Lower lobe of right lung (tissue), 2 donors: ENCODE measurements at places on chromosomes 2 and 18. TPM values are rescaled to one million over a fixed set of nuclear protein-coding genes. Genes with fewer than 3 reads are reported as not detected.

GRCh38 chr2:187011206-187011832 lies 162.3 kb upstream of the ZSWIM2 start:
- no peak for DNase-seq
- H3K4me1 ChIP-seq: no peaks in the 10 kb centered on the region
- H3K27me3 ChIP-seq: no peaks in the 10 kb centered on the region

DNA sequence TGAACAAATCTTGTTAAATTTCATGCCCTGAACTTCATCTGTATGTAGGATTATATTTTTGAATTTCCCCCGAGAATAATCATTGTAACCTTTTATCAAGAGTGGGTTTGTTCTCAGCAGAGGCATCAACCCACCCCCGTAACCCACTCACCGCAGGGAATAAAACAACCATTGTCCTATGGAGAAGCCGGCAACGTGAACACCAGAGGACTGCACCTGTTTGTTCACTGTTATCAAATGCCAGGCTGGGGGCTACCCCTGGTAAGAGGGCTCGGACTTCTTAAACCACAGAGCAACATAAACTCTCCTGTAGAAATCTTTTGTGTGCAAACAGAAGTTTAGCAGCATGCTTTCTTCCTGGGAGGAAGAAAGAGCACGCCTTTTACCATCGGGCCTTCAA lies 610.4 kb downstream of the ERBB4 start:
- DNase-seq: no peak
- no peaks in the 10 kb centered on the region for H3K27me3 ChIP-seq
- H3K4me1 ChIP-seq: no peaks in the 10 kb centered on the region

- H3K36me3 ChIP-seq: no peaks in the 10 kb centered on the region
- DNase-seq: no peak
- H3K4me1 ChIP-seq: peaks cover 13% of the 10 kb centered on the region
- H3K4me3 ChIP-seq: no peak overlapping the region
- H3K27ac ChIP-seq: no peak overlapping the region
These were observed 105.1 kb upstream of the STON1 start for GRCh38 chr2:48424866-48425265.

GRCh38 chr2:181356526-181357130 lies 100.6 kb upstream of the ITGA4 start:
- no peaks in the 10 kb centered on the region for H3K36me3 ChIP-seq
- no peak for DNase-seq
- H3K4me3 ChIP-seq: no peak overlapping the region
- no peaks in the 10 kb centered on the region for H3K4me1 ChIP-seq

PDE1A gene
- total RNA-seq: 5.2 TPM

DNA sequence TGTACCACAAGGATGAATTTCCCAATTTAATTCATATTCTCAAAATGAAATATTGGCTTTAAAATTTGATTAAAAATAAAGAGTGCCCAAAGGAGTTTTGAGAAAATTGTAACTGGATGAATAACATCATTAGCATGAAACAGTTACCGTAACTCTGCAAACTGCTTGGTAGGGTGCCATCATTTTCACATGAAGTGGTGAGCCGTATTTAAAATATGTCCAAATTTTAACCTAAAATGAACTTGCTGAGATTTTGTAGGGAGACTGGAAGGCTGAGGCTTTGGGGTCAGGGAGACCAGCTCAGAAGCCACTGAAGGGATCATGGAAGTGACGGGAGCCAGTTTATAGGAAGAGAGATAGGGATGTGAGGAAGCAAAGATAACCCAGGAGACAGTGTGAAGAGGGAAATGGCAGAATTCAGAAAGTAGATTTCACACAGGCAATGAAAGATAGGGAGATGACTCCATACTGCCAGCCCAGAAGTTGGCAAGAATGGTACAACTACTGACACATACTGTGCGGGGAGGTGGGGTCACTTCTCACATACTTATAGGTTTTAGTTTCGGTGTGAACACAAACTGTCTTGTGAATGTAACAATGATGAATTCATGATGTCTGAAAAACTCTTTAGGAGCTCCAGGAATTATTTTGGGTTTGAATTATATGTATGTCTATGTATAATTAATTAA lies 53.8 kb downstream of the EFEMP1 start:
- peaks cover 9% of the 10 kb centered on the region for H3K4me1 ChIP-seq
- H3K27ac ChIP-seq: no peak overlapping the region
- H3K27me3 ChIP-seq: no peaks in the 10 kb centered on the region
- no peak for DNase-seq
- no peak overlapping the region for H3K4me3 ChIP-seq

GRCh38 chr2:65172994-65173790 lies 43.3 kb upstream of the RAB1A start:
- H3K27me3 ChIP-seq: no peaks in the 10 kb centered on the region
- no peaks in the 10 kb centered on the region for H3K36me3 ChIP-seq
- no peak for DNase-seq
- H3K27ac ChIP-seq: no peak overlapping the region

- H3K27ac ChIP-seq: no peak overlapping the region
- H3K36me3 ChIP-seq: no peaks in the 10 kb centered on the region
- no peak overlapping the region for H3K4me3 ChIP-seq
- no peaks in the 10 kb centered on the region for H3K27me3 ChIP-seq
- DNase-seq: no peak
These were observed 5.3 kb upstream of the MC4R start for GRCh38 chr18:60377778-60378469.

- no peak for DNase-seq
- H3K27ac ChIP-seq: no peak overlapping the region
- no peaks in the 10 kb centered on the region for H3K36me3 ChIP-seq
- H3K4me3 ChIP-seq: no peak overlapping the region
- H3K4me1 ChIP-seq: peaks cover 22% of the 10 kb centered on the region
These were observed 19.7 kb downstream of the PKDCC start for GRCh38 chr2:42067521-42067920.

OSR1 gene
- 15.5 TPM for total RNA-seq

CCDC102B gene
- total RNA-seq: 29.4 TPM

GRCh38 chr2:121075006-121075551 lies 209.9 kb downstream of the TFCP2L1 start:
- H3K4me1 ChIP-seq: no peaks in the 10 kb centered on the region
- H3K27ac ChIP-seq: no peak overlapping the region
- no peak overlapping the region for H3K4me3 ChIP-seq
- DNase-seq: no peak
- H3K36me3 ChIP-seq: no peaks in the 10 kb centered on the region

AQP12A gene
- not detected for total RNA-seq

DNA sequence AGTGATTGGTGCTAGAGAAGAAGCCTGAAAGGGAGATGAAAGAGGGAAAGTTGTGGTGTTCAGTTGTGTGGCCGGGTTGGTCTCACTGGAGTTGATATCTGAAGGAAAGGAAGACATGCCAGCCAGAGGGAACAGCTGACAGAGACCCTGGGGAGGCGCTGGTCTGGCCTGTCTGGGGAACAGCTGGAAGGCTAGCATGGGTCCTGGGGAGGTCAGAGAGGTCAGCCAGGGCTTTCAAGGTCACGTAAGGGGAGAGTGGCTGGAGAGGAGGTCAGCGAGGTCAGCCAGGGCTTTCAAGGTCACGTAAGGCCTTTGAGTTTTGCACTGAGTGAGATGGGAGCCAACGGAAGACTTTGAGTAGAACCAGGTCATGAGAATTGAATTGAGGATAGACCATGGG lies 11.0 kb downstream of the DYSF start:
- no peaks in the 10 kb centered on the region for H3K36me3 ChIP-seq
- H3K27ac ChIP-seq: no peak overlapping the region
- H3K27me3 ChIP-seq: peaks cover 24% of the 10 kb centered on the region

- no peak for DNase-seq
- H3K36me3 ChIP-seq: no peaks in the 10 kb centered on the region
- no peak overlapping the region for H3K27ac ChIP-seq
These were observed 27.6 kb downstream of the MRPL35 start for GRCh38 chr2:86226636-86227520.

- no peak overlapping the region for H3K4me3 ChIP-seq
- H3K36me3 ChIP-seq: no peaks in the 10 kb centered on the region
- H3K27me3 ChIP-seq: no peaks in the 10 kb centered on the region
- peak; percentile 20 for DNase-seq
- H3K27ac ChIP-seq: no peak overlapping the region
These were observed 24.4 kb upstream of the TEX44 start for GRCh38 chr2:231568098-231568784.

DNA sequence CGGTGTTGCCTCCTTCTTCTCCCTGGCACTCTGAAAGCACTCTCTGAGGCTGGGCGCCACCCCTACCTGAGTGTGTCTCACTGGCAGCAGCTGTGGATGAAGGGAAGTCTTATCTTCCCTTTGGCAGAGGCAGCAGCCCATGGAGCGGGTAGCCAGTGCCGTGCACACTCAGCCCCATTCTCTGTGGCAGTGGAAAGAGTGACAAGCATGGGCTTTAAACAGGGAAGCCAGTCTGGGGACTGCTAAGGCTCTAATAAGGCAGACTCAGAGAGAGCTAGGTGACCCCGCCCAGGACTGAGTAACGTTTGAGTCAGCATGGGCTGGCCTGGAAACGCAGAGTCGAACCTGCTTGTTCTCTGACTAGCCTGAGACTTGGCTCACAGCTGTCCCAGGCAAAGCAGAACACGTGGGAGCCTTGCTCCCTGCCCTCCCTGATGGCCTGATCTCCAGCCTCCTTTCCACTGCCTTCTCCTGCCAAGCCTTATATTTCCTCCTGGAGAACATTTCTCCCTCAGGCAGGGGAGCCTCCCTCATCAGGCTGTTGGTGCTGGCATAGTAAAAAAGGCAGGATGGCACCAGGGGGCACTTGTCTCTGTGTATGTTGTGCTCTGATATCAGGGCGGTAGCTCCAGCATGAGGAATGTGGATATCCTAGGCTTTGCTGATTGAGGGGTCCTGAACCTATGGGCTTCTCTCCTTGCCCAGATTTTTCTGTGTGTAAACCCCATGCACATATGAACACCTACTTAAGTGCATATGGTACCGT lies 93.9 kb upstream of the LGALSL start:
- no peak overlapping the region for H3K4me3 ChIP-seq
- no peaks in the 10 kb centered on the region for H3K36me3 ChIP-seq
- peaks cover 11% of the 10 kb centered on the region for H3K4me1 ChIP-seq
- H3K27me3 ChIP-seq: no peaks in the 10 kb centered on the region
- no peak overlapping the region for H3K27ac ChIP-seq

DNA sequence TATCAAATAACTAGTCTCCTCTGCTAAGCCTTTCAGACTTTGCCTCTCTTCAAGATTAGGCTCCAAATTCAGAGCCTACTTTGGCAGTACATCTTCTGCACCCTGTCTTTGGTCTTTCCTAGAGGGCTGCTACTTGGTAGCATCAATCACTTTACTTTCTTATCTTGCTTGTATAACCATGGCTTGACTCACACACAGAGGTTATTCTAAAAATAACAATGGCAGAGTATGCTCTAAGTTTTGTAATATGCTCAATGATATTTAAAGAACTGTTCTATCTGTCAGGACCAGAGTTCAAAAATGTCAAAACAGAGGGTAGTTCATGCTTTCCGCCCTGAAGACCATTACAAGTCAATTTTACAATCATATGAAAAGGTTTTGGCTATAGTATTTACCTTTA lies 27.7 kb downstream of the THOC1 start:
- no peak overlapping the region for H3K27ac ChIP-seq
- H3K36me3 ChIP-seq: peaks cover 53% of the 10 kb centered on the region
- H3K4me3 ChIP-seq: no peak overlapping the region
- no peak for DNase-seq
- no peaks in the 10 kb centered on the region for H3K27me3 ChIP-seq

CYP1B1 gene
- 67.0 TPM for total RNA-seq

DNA sequence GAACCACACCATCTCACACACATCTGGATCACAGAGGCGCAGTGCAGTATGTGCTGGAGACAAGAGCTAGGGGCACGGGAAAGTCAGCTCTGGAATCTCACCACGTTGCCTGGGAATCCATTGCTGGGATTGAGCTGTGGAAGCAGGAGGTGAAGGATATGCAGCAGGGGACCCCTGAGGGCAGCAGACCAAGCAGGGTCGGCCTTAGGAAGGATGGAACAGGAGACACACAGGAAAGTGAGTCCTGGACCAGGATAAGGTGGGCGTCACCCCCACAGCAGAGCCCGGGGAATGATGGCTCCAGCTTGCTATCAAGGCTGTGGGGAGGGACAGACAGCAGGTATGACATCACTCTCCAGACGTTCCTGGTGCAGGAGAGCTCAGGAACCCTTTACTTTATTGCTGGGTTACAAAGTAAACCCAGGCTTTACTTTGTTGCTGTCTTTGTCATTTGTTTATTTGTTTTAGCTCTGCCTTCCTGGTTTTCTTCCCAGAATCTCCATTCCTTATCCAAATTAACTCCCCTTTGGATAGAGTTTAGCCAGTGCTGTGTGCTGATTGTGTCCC lies 329.8 kb upstream of the MYT1L start:
- no peak for DNase-seq
- no peaks in the 10 kb centered on the region for H3K4me1 ChIP-seq
- no peaks in the 10 kb centered on the region for H3K36me3 ChIP-seq
- H3K27ac ChIP-seq: no peak overlapping the region
- no peak overlapping the region for H3K4me3 ChIP-seq
- H3K27me3 ChIP-seq: no peaks in the 10 kb centered on the region

GRCh38 chr2:8983571-8983970 lies 19.9 kb downstream of the MBOAT2 start:
- no peak overlapping the region for H3K4me3 ChIP-seq
- no peak for DNase-seq
- H3K4me1 ChIP-seq: peaks cover 4% of the 10 kb centered on the region
